ENCODE measurements at places on chromosomes 6 and 20.

- peak; percentile 47 for DNase-seq
Measured at GRCh38 chr6:15399641-15400470, 154.0 kb downstream of the JARID2 start.

GRCh38 chr20:34528921-34529297, 12.7 kb downstream of the DYNLRB1 start:
- DNase-seq, result peak; percentile 68

DNA sequence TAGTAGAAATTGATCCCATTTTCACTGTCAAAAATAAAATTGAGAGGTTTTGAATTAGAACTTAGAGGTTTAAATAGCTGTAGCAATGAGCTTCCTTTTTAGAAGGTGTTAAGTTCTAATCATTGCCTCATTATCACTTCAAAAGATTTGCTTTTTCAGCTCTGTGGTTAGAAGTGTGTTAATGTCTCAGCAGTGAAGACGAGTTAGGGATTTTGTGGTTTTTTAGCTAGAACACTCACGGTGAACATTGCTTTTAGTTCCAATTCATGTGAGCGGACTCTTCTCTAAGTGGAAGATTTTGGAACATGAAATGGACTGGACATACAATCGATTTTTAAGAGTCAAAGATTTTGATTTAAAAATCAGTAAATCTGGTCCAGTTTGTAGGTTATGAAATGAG, 12.7 kb upstream of the IFNGR1 start:
- DNase-seq, result no peak

GRCh38 chr20:57893366-57893999, 183.7 kb upstream of the PMEPA1 start:
- DNase-seq, result peak; percentile 24

DNA sequence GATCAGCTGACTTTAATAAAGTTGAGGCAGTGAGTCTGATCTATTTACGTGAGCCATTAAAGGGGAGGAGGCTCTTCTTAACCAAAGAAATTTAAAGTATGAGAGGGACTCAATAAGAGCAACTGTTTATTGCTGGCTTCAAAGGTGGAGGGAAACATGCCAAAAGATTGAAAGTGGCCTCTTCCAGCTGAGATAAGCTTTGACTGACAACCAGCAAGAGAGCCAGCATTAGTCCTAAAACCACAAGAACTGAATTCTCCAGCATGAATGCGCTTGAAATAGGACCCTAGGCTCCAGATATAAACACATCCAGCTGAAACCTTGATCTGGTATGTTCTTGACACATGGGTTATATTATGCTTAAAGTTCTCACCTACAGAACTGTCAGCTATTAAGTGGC, 123.1 kb upstream of the GJE1 start:
- DNase-seq, result no peak

- no peak for DNase-seq
Measured at GRCh38 chr20:17666481-17666880, 15.6 kb downstream of the RRBP1 start.

DNA sequence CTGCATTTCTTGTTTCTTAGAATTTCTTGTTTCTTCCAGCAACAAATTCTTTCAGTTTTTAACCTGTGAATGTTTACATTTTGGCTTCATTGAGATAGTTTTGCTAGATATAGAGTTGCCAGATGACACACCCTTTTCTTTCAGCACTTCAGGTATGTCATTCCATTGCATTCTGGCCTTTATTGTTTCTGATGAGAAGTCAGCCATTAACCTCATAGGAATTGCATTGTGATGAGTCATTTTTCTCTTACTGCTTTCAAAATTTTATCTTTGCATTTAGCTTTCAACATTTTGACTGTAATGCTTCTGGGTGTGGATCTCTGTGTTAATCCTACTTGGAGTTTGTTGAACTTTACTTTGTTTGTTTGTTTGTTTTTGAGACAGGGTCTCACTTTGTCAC, 440.3 kb upstream of the HS3ST5 start:
- DNase-seq, result no peak
